ENCODE measurements at places on chromosomes 3 and 15. TPM values are rescaled to one million over a fixed set of nuclear protein-coding genes. Genes with fewer than 3 reads are reported as not detected.

The LRTM1 gene
- total RNA-seq: not detected

The ADCY5 gene
- total RNA-seq: 0.20 TPM

The SPATA12 gene
- 0.12 TPM for total RNA-seq

The PATL2 gene
- total RNA-seq: not detected

The PKM gene
- total RNA-seq: 858 TPM
